ENCODE measurements at places on chromosomes 5 and 9.

DNA sequence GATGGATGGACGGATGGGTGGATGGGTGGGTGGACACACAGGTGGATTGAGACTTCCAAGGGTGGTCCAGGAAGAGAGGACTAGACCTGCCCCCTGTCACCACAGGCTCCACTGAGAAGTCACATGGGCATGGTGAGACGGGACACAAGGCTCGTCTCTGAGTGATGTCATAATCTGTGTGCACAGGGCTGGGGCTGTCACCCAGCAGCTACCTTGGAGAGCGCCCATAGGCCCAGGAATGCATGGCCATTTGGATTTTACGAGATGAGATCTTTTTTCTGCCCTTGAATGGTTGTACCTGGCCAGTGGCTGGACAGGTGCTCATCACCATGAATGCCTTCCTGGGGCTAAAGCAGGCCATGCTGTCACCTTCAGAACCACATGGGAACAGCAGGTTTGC is 3.1 kb downstream of the OLFM1 start:
- DNase-seq, result no peak
- no peaks in the 10 kb centered on the region for H3K36me3 ChIP-seq
- H3K27ac ChIP-seq, result no peak overlapping the region

DNA sequence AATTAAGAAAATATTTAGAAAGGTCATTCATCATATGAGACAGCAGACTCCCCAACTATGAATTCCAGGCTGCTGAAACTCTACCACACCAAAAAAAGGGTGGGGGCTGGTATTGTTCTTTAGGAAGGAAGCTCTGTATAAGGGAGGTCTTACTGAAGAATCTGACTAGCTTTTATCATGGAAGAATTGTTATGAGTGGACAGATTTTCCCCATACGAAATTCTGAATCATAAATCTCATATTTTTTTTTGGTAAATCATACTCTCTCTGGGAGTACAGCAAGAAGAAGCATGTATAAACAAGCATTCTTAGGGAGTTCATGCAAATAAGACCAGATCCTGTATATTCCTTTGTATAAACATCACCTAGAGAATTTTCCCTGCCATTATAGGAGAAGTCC is 220.0 kb downstream of the SLC12A2 start:
- no peaks in the 10 kb centered on the region for H3K4me1 ChIP-seq
- no peak overlapping the region for H3K27ac ChIP-seq
- H3K36me3 ChIP-seq, result no peaks in the 10 kb centered on the region

GRCh38 chr5:3845230-3845629 is 249.6 kb downstream of the IRX1 start:
- no peaks in the 10 kb centered on the region for H3K27me3 ChIP-seq
- H3K4me3 ChIP-seq, result no peak overlapping the region
- DNase-seq, result no peak
- H3K4me1 ChIP-seq, result no peaks in the 10 kb centered on the region
- H3K27ac ChIP-seq, result no peak overlapping the region

DNA sequence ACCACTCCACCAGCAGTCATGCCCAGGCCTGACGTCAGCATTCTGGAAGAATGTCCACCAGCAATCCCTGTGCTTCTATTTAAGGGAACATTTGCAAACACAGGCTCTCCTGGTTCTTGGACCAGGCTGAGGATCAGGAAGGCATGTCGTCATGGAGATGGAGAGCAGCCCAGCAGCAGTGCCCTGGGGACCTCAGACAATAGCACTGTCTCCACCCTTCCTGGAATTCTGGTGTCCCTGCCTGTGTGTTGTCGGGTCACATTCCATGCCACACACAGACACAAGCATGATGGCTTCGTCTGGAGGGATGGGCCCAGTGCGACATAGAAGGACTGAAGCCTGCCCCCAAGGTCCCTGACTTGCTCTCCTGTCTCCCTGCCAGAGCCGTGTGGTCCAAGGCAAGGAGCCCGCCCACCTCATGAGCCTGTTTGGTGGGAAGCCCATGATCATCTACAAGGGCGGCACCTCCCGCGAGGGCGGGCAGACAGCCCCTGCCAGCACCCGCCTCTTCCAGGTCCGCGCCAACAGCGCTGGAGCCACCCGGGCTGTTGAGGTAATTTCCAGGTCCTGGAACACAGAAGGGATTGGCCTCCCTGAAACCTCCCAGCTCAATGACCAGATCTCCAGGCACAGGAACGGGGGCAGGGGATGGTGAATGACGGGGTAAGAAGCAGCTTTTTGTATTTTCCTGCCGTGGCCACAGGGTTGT is 43.8 kb downstream of the STOM start:
- no peaks in the 10 kb centered on the region for H3K4me1 ChIP-seq
- H3K36me3 ChIP-seq, result peaks cover 32% of the 10 kb centered on the region
- H3K27ac ChIP-seq, result peak overlapping the region; percentile 87
- no peak overlapping the region for H3K4me3 ChIP-seq

DNA sequence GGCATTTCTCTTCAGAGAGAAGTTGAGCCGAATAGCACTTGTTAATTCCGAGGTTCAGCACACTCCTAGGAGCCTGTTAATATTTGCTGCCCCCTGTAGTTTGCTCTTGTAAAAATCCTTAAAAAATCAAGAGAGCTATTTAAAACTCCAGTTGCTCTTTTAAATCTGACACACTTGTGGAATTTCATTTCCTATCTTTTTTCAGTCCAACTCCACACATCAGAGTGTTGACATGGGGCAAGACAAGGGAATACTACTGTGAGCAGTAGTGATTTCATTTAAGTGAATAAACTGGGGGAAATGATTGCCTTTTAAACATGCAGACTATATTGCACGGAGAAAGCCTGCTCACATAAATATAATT is 1096.3 kb upstream of the DMAC1 start:
- H3K4me1 ChIP-seq, result no peaks in the 10 kb centered on the region
- DNase-seq, result no peak
- no peaks in the 10 kb centered on the region for H3K27me3 ChIP-seq

- H3K36me3 ChIP-seq, result no peaks in the 10 kb centered on the region
- peaks cover 3% of the 10 kb centered on the region for H3K4me1 ChIP-seq
- H3K4me3 ChIP-seq, result peak within 1 kb of the TSS; percentile 56
Observed at GRCh38 chr5:95822542-95823181, at the start of gene GLRX. Gene GLRX (minus strand): TSS chr5:95822726. CDS start chr5:95822662, 64 bp downstream.

DNA sequence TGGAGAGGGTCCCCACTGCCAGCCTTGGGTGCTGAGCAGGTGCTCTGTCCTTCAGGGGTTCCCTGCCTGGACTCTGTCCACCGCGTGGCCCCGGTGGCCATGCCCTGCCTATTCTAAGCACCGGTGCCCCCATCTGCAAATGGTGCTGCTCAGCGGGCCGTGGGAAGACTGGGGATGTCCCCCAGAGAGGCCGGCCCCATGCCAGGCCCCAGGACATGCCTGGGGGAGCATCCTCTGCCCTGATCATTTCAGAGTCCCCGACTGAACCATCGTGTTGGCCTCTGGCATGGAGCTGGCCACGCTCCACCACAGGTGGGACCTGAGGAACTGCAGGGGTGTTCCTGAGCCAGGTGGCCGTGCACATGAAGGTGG is 64.7 kb downstream of the RXRA start:
- H3K4me1 ChIP-seq, result peaks cover 46% of the 10 kb centered on the region
- H3K36me3 ChIP-seq, result no peaks in the 10 kb centered on the region
- no peaks in the 10 kb centered on the region for H3K27me3 ChIP-seq
- DNase-seq, result no peak
- no peak overlapping the region for H3K27ac ChIP-seq

- H3K4me1 ChIP-seq, result no peaks in the 10 kb centered on the region
- no peak for DNase-seq
- no peak overlapping the region for H3K27ac ChIP-seq
- H3K4me3 ChIP-seq, result no peak overlapping the region
- H3K36me3 ChIP-seq, result no peaks in the 10 kb centered on the region
- H3K27me3 ChIP-seq, result no peaks in the 10 kb centered on the region
Observed at GRCh38 chr5:162299793-162300192, 232.2 kb downstream of the GABRG2 start.

DNA sequence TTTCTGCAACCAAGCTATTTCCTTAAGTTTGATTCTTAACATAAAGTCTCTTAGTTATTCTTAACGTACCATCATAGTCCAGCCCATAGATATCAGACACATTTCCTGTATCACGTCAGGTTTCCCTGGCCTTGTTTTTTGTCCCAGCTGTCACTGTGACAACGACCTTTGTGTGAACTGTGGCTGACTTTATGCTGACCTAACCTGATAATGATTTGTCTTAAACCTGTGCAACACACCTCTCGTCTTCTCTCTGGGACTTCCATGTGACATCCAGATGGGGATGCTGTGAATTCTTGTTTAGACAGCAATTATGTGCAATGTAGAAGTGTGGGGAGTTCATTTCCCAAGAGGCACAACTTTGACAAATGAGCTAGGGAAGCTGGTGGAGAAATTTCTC is 662.8 kb downstream of the PTPRD start:
- no peak overlapping the region for H3K27ac ChIP-seq
- no peaks in the 10 kb centered on the region for H3K36me3 ChIP-seq
- H3K4me3 ChIP-seq, result no peak overlapping the region

GRCh38 chr9:124045076-124045829 is 33.7 kb downstream of the LHX2 start:
- H3K4me1 ChIP-seq, result peaks cover 6% of the 10 kb centered on the region
- DNase-seq, result peak; percentile 40
- peak overlapping the region; percentile 39 for H3K27ac ChIP-seq

- DNase-seq, result no peak
- H3K36me3 ChIP-seq, result no peaks in the 10 kb centered on the region
- no peaks in the 10 kb centered on the region for H3K27me3 ChIP-seq
- H3K4me3 ChIP-seq, result no peak overlapping the region
- H3K4me1 ChIP-seq, result no peaks in the 10 kb centered on the region
Observed at GRCh38 chr5:140367256-140368013, 7.4 kb downstream of the SLC4A9 start.

- no peak overlapping the region for H3K4me3 ChIP-seq
- no peaks in the 10 kb centered on the region for H3K36me3 ChIP-seq
- no peaks in the 10 kb centered on the region for H3K4me1 ChIP-seq
- no peak for DNase-seq
- no peak overlapping the region for H3K27ac ChIP-seq
Observed at GRCh38 chr9:125399165-125399564, 137.5 kb downstream of the GAPVD1 start.

GRCh38 chr5:157115012-157115411 is 6.2 kb upstream of the HAVCR2 start:
- H3K4me1 ChIP-seq, result no peaks in the 10 kb centered on the region
- no peak overlapping the region for H3K4me3 ChIP-seq
- H3K27me3 ChIP-seq, result no peaks in the 10 kb centered on the region
- H3K27ac ChIP-seq, result no peak overlapping the region
- no peaks in the 10 kb centered on the region for H3K36me3 ChIP-seq

DNA sequence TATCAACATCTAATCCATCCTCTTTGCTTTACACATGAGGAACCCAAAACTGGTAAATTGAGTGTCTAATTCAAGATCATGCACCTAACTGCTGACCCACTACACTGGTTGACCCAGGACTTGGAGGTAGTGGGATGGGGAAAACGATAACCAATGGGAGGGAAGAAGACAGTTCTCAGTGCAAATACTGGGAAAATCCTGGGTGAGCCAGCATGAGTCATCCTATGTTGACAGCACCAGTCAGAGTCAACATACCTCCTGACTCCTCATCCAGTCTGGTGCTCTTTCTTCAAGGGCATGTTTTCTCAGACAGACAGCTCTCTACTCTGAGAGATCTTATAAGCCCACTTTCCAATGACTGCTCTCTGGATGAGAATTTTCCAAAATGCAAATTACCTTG is 232.8 kb upstream of the PTGER4 start:
- no peaks in the 10 kb centered on the region for H3K27me3 ChIP-seq
- no peaks in the 10 kb centered on the region for H3K4me1 ChIP-seq
- DNase-seq, result peak; percentile 34
- H3K4me3 ChIP-seq, result no peak overlapping the region
- H3K36me3 ChIP-seq, result no peaks in the 10 kb centered on the region
